NCI-H1105 (cell line): ENCODE measurements at places on chromosomes 2 and 18.
A peak's percentile ranks its signal among the peaks of the same experiment; 100 is the strongest.

DNA sequence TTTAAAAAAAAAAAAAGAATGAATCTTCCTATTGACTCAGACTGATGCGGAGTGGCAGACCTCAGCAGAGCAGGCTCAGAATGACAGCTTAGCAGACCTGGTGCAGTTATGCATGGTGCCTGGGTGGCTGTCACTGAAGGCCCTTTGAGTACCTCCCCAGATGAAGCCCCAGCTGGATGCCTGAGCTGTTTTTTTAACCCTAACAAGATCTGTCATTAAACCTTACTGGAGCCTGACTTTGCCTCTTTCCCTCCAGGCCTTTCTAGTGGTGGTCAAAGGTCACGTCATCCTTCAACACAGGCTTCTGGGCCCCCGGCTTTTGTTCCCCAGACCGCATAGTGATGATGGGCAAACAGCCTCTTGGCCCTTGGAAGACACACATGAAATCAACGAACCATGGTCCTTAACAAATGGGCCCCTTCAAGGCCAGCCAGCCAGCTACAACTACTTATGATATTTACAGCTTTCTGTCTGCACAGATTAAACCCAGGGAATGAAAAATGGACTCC is 138.3 kb upstream of the CYP1B1 start:
- no peak for DNase-seq

DNA sequence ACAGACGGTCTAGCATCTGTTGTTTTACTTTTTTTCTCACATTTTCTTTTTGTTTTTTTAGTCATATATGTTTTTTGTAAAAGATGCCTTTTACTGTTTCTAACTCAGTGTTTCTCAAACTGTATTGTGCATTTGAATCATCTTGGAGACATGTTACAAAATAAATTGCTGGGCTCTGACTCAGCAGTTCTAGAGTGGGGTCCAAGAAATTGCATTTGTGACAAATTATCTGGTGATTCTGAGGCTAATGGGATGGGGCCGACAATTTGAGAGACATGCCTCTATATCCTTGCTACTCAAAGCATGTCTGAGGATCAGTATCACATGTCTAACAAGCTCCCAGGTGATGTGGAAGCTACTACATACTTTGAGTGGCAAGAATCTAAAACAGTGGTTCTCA is 478.8 kb downstream of the PLCL1 start:
- DNase-seq = no peak

GRCh38 chr18:51980101-51980500 is 359.9 kb upstream of the DCC start:
- no peak for DNase-seq

- no peak for DNase-seq
Observed at GRCh38 chr2:127532296-127532695, 3.2 kb upstream of the MYO7B start.

DNA sequence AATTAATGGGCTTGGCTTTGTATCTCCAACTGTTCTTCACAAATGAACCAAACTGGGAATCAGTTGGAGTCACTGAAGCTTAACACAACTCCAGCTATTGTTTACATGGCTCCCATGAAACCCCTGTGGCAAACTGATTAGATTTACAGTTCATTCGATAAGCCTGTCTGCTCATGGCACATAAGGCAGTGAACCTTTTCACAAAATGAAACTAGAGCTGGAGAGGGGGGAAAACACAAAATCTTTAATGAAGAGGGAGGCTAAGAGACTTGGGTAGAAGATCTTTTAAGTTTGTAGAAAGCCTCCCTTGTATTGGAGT is 11.6 kb upstream of the ITGA6 start:
- DNase-seq = no peak

DNA sequence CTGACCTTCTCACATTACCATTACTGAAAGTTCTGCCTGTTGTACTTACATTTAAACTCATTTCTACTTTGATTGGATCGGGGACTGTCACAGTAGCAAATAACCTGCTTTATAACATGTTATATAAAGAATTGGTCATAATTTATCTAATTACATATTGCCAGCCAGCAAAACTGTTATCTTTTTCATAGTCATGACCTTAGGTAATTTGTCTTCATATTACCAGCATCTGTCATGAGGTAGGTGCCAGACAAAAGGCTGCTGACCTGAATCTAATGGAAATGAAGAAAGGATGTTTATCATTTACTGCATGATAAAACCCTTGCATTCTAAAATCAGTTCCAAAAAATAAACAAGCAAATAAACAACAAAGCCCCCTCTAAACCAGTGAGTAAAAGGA is 89.4 kb upstream of the LRP1B start:
- DNase-seq = no peak

DNA sequence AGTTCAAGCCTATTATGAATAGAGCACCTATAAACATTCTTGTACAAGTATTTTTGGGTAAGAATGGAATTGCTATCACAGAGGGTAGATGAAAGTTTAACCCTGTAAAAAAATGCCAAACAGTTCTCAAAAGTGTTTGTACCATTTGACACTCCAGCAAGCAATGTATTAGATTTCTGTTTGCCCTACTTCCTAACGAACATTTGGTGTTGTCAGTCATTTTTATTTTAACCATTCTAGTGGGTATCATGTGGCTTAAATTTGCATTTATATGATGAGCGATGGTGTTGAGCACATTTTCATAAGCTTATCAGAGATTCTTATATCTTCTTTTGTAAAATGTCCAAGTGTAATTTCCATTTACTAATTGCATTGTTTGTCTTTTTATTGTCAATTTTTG is 608.2 kb upstream of the ACVR2A start:
- no peak for DNase-seq

GRCh38 chr18:54849683-54850082 is 21.4 kb downstream of the RAB27B start:
- DNase-seq = no peak

DNA sequence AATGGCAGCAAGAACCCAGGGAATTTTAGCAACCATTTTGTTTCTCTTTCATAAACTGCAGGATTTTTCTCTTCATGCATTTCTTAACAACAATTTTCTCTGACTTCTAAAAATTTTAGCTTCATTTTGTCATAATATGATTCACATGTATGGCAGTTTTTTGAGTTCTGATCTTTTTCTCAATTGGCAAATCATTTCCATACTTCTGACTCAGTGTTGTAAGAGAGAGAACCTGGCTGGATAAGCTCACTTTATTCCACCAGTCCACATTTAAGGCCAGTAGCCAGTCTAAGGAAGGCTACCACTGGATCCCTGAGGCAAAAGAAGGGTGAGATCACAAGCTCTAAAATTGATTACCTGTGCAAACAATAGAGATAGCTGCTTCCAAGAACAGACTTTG is 42.8 kb upstream of the COL3A1 start:
- no peak for DNase-seq

- DNase-seq = peak; percentile 29
Observed at GRCh38 chr2:132608311-132608710, 61.7 kb downstream of the LYPD1 start.

GRCh38 chr2:177078416-177078815 is 134.2 kb upstream of the HNRNPA3 start:
- DNase-seq = no peak

DNA sequence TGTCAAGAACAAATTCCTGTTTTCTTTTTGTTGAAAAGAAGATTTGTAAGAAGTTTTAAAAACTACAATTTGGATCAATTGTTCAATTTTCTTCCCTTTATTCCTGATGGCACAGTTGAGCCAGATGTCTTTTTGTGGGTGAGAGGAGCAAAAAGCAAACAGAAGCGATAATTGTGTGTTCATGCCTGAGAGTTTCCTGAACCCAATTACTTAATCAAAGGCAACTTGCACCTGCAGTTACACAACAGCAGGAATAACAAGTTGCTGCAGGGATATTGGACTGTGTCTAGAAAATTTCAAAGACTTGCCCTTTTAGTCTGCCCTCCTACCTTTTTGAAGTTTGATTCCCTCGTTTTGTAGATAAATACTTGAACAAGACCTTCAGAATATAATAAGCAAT is 383.6 kb downstream of the DSEL start:
- DNase-seq = peak; percentile 87

DNA sequence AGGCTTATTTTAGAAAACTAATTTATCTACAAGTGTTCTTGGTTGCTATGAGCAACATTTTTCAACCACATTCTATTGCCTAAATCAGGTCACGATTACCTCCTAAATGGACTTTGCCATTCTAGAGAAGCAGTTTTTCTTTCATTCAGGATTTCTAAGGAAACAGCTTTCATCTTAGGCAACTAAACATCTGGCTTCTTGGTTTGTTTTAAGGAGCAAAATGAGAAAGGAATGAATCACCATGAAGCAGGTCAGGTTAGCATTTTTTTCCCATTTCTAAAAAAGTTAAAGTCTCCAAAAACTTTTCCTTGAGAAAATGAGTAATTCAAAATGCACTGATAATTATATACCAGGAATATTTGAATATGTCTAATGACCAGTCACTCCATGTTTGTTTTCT is 114.8 kb downstream of the GAREM1 start:
- DNase-seq = no peak

GRCh38 chr2:219249203-219249980 is 3.7 kb upstream of the TUBA4B start:
- DNase-seq = peak; percentile 23

DNA sequence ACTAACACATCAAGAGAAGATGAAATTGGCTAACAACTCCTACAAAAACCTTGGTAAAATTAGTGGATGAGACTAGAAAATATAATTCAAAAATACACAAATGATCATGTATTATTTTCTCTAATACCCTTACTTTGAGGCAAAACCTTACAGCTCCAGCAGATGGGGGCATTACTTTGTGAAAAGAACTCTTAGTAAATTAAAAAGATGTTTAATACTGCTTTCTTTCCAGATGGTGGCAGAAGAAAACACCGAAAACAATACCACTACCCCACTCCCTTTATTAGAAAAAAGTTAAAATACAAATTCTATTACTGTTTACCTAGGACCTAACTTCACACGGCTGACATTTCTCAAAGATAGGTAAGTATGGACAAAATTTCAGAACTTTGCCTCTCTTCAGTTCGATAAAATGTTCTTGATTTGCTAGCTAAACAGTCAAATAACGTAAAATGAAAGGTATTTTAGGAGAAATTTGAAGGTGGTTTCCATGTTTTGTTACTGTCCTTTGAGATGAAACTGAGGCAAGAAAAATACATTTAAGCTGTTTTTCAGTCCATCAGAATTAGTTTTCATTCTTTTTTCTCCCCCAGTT is 30.6 kb downstream of the ORC4 start:
- no peak for DNase-seq

DNA sequence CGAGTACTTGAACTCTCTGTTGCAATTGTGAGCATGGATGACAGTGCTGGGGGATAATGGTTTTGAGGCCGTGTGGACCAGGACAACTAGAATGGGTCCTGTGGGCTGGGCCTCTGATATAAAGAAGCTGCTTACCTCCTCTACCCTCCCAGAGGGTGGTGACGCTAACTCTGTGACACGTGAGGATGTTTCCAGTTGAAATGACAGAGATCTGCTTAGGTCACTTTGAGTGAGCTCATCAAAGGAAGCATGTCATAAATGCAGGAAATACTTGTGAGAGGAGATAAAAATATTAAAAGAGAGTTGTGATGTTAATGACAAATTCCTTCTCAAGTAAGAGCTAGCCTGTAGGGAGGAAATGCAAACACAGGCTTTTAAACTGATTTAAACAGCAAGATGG is 16.4 kb downstream of the RMC1 start:
- no peak for DNase-seq

GRCh38 chr2:2642906-2643890 is 312.1 kb upstream of the MYT1L start:
- no peak for DNase-seq

DNA sequence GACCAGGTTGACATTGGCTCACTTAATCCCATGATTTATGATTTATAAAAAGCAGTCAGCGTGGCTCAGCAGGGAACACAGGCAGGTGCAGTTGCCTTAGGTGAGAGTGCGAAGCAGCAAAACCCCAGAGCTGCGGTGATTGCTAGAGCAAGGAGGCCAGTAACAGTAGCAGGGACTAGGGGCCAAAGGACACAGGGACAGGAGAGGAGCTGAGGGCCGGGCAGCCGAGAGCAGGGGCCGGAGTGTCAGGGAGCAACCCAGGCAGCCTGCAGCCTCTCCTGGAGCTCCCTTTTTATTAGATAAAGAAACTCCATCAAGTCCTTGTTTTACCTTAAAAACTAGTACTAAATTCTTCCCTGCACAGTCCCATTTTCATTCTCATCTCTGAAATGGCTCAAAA is 4.3 kb downstream of the MC2R start:
- no peak for DNase-seq

DNA sequence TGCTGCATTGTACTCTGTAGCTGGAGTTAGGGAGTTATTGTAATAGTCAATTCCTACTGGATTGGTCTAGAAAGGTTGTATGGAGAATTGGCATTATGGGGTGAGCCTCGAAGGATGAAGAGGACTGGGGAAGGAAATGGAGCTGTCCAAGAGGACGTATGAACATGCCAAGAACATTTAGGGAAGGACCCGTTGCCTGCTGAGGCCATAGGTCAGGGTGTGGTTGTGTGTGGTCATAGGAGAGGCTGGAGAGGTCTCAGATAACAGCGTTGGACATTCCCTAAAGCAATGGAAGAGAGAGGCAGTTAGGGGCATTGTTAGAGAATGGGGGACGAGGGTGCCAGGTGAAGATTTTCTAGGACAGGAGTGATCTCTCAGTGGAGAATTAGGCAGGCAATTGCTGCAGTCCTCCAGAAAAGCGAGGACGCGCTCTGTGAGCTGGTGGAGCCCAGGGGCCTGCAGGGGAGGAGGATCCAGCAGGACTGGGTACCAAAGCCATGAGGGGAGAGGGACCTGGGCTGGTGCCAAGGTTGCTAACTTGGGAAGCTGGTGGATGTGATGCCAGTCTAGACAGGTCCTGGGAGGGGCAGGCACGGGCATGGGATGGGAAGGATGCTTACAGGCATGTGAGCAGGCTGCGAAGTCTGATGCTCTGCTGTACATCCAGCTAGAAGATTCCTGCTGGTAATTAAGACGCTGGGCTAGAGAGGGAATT is 9.4 kb upstream of the PSD4 start:
- DNase-seq = no peak

- no peak for DNase-seq
Observed at GRCh38 chr2:127644066-127645025, 1.6 kb upstream of the GPR17 start.

DNA sequence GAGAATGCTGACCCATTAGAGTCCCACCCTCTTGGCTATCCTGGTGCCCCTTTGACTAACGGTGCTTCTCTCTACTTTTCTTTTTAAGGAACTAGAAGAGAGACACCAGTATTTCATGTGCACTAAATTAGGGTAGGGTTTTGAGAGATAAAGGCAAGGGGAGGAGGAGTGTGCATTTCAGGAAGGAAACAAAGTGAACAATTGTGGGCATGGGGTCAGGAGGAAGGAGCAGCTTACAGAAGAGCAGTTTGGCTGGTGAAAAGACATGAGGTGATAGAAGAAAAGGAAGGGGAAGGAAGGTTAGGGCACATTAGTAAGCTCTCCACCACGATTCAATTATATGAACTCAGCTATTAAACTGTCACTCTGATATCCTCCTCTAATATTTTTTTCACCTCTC is 105.8 kb upstream of the CTAGE1 start:
- no peak for DNase-seq

- DNase-seq = no peak
Observed at GRCh38 chr2:2015646-2016045, 271.3 kb upstream of the PXDN start.

- DNase-seq = no peak
Observed at GRCh38 chr2:191701696-191702095, 23.8 kb downstream of the NABP1 start.

- no peak for DNase-seq
Observed at GRCh38 chr2:11550901-11551568, 17.2 kb downstream of the GREB1 start.
